ENCODE measurements at places on chromosomes 16 and 17.

- no peak for DNase-seq
These were observed 335.3 kb downstream of the SNX29 start for GRCh38 chr16:12311877-12312276.

- no peak for DNase-seq
These were observed 50.5 kb downstream of the GLG1 start for GRCh38 chr16:74556375-74556922.

DNA sequence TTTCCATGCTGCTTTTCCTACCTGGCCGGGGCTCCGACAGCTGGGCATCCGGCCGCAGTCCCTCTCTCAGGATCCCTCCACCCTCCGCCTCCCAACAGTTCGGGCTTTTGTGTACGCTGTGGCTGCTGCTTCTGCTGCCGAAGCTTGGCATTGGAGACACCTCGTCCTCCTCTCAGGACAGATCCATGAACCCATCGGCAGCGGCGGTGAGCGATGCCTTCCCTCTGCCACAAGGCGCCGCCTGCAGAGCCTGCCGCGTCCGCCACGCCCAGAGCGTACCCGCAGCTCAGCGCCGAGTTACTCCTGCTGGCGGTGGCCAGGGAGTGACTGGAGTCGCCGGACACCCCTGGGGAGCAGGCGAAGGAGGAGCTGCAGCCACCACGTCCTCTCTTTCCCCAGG is 2032.8 kb downstream of the TP53TG3F start:
- DNase-seq, result no peak

DNA sequence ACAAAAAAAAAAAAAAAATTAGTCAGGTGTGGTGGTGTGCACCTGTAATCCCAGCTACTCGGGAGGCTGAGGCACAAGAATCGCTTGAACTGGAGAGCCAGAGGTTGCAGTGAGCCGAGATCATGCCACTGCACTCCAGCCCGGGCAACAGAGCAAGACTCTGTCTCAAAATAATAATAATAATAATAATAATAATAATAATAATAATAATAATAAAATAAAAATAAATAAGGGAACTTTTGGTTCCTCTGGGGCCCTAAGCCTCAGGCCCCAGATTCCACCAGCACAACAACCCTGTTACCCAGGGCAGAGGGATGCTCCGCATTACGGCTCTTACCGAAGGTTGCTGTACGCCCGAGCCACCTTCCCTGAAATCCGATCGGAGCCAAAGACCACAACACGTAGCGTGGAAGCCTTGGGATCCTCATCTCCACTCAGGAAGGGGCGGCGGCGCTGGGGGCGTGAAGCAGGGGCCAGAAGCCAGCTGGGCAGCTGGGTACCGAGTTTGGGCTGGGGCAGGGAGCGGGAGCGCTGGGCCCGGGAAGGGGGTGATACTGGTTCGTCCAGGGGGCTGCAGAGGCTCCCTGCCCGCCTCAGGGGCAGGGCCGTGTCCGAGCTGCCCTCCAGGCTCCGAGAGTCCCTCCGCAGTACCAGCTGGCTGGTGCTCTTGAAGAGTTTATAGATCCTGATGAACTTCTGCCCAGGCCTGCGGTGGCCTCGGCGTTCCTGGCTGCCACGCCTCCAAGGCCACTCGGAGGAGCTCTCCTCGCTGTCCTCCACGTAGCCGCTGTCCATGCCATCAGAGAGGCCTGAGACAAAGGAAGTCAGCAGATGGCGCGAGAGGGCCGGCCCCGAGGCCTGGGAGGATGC is 20.6 kb upstream of the PIK3R6 start:
- DNase-seq, result no peak

- no peak for DNase-seq
These were observed 72.7 kb downstream of the SDR42E1 start for GRCh38 chr16:81938326-81939163.

DNA sequence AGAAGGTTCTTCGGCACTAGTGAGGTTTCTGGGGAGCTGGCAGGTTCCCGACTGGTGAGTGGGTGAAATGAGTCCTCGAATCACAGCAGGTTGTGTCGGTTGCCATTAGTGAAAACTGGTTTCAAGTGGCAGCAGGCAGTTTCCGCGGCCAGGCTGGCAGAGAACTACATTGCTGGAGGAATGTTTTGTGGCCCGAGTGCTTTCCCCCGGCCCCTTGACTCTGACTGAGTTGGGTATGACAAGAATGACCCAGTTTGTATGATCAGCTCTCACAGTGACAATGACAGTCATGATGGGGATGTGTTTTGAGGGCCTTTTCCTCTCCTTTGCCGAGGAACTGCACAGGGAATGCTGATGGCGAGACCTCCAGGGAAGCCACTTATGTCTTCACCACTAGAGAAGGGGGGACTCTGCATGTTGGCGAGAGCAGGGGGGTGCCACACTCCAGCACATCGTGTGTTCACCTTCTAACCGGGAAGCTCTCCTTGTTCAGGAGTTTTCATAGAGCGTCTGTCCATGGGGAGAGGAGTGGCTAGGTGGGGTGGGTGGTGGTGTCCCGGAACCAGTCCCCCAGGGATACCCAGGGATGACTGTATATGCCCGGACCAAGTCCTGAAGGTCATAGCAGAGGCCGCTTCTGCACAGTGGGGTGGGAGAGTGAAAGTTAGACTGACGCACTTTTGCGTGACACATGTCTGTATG is 206.0 kb upstream of the CHMP6 start:
- DNase-seq, result no peak

GRCh38 chr16:65312071-65312470 is 190.2 kb upstream of the CDH11 start:
- DNase-seq, result no peak

DNA sequence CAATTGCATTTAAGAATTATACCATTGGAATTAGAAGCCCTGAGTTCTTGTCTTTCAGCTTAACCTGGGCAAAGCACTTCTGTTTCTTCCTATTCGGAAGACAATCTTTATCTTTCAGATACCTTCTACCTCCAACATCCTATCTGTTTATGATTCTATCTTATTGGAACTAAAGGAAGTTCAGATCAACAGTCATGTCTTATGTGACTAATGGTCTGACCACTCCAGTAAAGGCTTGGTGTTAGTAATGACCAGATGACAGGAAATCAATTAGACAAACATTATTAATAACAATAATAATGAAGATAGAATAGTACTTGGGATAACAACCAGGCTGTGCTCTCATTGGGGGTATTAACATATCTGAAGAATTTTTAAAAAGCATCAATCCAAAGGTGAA is 11.3 kb downstream of the HS3ST3A1 start:
- DNase-seq, result no peak

GRCh38 chr17:4850246-4850645 is 17.1 kb downstream of the MINK1 start:
- no peak for DNase-seq

GRCh38 chr17:57379237-57379894 is 123.0 kb downstream of the MSI2 start:
- DNase-seq, result no peak

GRCh38 chr16:50334106-50334975 is 34.4 kb downstream of the BRD7 start:
- DNase-seq, result no peak

GRCh38 chr17:18978655-18979054 is 25.9 kb downstream of the FAM83G start:
- no peak for DNase-seq

DNA sequence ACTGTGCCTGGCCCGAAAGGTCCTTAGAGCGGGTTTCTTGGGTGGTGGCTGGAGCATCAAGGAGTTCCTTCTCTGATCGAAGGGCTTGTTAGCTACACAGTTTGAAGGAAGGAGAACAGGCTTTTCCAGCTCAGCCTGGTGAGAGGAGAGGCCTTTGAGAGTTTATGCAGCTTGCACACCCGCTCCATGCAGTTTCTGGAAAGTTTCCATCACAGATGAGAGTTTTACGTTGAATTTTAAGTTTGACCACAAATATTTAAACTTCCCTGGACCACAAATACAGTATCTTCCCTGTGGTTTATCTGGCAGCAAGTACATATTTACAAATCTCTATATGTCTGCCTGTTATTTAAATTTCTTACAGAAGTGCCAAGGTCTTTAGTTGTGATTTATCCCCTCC is 56.8 kb downstream of the HIC1 start:
- no peak for DNase-seq

GRCh38 chr16:81927561-81928185 is 83.6 kb downstream of the SDR42E1 start:
- no peak for DNase-seq

- DNase-seq, result no peak
These were observed 24.0 kb downstream of the TRIM16 start for GRCh38 chr17:15660077-15660476.

DNA sequence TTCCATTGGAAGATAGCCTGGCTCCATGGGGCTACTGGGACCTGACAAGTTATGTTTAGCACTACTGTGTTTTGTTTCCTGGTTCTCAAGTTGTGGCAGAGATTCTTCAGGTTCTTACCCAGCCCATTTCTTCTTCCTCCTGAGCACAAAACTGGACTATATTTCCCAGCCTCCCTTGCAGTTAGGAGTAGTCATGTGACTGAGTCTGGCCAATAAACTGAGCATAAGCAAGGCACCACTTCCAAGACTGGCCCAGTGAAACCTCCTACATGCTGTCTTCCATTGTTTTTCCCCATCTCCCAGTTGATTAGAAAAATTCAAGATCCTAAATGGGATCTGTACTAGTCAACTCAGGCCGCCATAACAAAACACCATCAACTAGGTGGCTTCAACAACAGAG is 28.2 kb upstream of the RBBP6 start:
- DNase-seq, result no peak

GRCh38 chr17:63681530-63681929 is 18.4 kb downstream of the LIMD2 start:
- no peak for DNase-seq

DNA sequence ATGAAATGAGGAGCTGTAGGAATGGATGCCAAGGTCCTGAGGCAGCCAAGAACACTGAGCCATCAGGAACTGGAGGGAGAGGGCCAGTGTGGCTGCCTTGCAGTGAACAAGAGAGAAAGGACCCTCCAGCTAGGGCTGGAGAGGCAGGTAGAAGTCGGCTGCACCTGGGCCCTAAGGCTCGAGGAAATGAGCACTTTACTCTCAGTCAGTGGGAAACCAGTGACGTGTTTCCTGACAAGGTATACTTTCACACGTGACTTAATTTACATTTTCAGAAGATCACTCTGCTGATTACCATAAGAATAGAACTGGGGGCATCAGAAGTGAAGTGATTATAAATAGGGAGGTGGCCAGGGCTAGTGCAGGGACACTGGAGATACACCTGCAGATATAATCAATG is 115.2 kb downstream of the C17orf67 start:
- no peak for DNase-seq

- no peak for DNase-seq
These were observed 802 bp upstream of the ATXN2L start for GRCh38 chr16:28821874-28822519.

GRCh38 chr17:46086821-46087220 is 87.8 kb downstream of the STH start:
- no peak for DNase-seq

DNA sequence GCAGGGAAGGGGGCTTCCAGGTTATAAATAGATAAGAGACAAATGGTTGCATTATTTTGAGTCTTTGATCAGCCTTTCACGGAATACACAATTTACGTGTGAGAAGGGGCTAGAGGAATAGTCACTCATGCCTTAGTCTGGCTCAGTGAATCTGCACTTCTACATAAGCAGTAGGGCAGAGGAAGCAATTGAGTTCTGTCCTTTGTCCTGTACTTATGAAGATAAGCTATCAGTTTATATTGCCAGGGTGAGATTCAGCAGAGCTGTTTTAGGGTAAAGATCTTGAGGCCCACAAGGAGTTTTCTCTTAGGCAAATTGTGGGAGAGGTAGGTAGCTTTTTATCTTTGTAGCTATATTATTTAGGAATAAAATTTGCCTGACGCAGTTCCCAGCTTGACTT is 33.3 kb downstream of the TOM1L1 start:
- no peak for DNase-seq

GRCh38 chr16:59878999-59879398 is 1144.9 kb upstream of the GOT2 start:
- DNase-seq, result no peak

- peak; percentile 21 for DNase-seq
These were observed 43.5 kb downstream of the TBX21 start for GRCh38 chr17:47776330-47777197.

- DNase-seq, result no peak
These were observed 875 bp downstream of the PRKCB start for GRCh38 chr16:23836404-23837311.

DNA sequence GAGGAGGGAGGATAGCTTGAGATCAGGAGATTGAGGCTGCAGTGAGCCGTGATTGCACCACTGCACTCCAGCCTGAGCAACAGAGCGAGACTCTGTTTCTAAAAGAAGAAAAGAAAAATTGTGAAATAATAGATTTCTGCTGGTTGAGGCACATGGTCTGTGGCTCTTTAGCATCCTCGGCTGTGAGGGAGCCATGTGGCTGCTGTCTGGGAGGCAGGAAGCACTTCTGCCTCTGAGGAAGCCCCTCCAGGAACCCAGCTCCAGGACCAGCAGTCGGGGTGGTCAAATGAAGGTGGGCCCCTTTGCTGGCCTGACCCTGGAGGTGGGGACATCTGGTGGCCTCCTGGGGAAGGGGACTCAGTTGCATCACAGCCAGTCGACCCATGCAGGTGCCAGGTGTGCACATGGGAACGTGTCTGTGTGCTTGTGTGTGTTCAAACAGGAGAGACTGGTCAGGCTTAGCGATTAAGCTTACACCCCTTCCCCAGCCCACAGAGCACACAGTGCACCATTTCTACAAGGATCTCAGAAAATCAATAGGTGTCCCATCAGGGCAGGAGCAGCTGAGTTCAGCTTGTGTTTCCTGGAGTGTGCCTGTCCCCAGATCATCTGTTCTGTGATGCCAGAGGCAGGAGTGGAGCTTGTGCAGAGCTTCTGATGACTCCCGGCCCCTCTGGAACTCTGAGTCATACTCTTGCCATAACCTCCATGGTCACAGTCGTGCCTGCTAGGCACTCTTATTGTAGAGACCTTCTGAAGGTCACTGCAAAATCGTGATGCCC is 24.3 kb upstream of the MGAT5B start:
- no peak for DNase-seq

GRCh38 chr17:74691151-74691550 is 21.6 kb downstream of the CD300LF start:
- no peak for DNase-seq

- DNase-seq, result no peak
These were observed 19.6 kb downstream of the CCR7 start for GRCh38 chr17:40545660-40546059.

- no peak for DNase-seq
These were observed at the start of gene HSF5 for GRCh38 chr17:58487589-58488427. Gene HSF5 (minus strand): TSS chr17:58488408. CDS start chr17:58488274, 134 bp downstream.

- no peak for DNase-seq
These were observed 108.8 kb downstream of the IRX5 start for GRCh38 chr16:55039511-55039910.

- DNase-seq, result no peak
These were observed 21.0 kb downstream of the LSM12 start for GRCh38 chr17:44045486-44045885.

- no peak for DNase-seq
These were observed 1.8 kb downstream of the VASN start for GRCh38 chr16:4373356-4373908.

Measured in GM04504 (cell line).